ENCODE measurements at places on chromosomes 5 and 9.

DNA sequence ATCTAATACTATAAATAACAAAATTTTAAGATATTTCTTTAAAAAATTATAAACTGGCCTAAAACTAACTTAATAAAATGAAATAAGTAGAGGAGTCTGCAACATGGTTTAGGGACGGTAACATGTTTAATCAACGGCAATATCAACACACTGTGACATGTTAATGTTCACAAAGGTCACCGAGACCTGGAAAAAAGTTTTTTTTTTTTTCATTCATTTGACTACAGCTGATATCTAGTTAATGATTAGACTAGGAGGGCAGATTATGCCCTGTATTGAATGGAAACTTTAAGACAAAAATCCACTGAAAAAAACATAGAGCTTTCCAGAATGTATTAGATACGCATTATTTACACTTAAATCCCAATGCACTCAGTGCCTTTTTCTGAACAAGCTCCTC, 67.0 kb upstream of the CDK5RAP2 start:
- H3K4me3 ChIP-seq: no peak overlapping the region
- H3K27me3 ChIP-seq: no peaks in the 10 kb centered on the region
- H3K27ac ChIP-seq: no peak overlapping the region
- DNase-seq: no peak

GRCh38 chr9:120900824-120901223, 23.8 kb upstream of the PHF19 start:
- peaks cover 56% of the 10 kb centered on the region for H3K36me3 ChIP-seq
- no peaks in the 10 kb centered on the region for H3K27me3 ChIP-seq
- no peak for DNase-seq
- peak overlapping the region; percentile 11 for H3K4me3 ChIP-seq
- peak overlapping the region; percentile 93 for H3K27ac ChIP-seq

GRCh38 chr9:135198144-135198543, 110.7 kb downstream of the OLFM1 start:
- DNase-seq: no peak
- H3K4me3 ChIP-seq: no peak overlapping the region
- no peaks in the 10 kb centered on the region for H3K4me1 ChIP-seq
- no peak overlapping the region for H3K27ac ChIP-seq

GRCh38 chr5:39758426-39758825, 333.6 kb upstream of the DAB2 start:
- no peaks in the 10 kb centered on the region for H3K36me3 ChIP-seq
- no peak overlapping the region for H3K27ac ChIP-seq
- H3K4me1 ChIP-seq: no peaks in the 10 kb centered on the region
- peaks cover 4% of the 10 kb centered on the region for H3K27me3 ChIP-seq
- no peak overlapping the region for H3K4me3 ChIP-seq

- no peak for DNase-seq
- H3K27ac ChIP-seq: no peak overlapping the region
- no peaks in the 10 kb centered on the region for H3K4me1 ChIP-seq
- H3K27me3 ChIP-seq: no peaks in the 10 kb centered on the region
- H3K36me3 ChIP-seq: no peaks in the 10 kb centered on the region
Measured at GRCh38 chr5:161167016-161167767, 315.2 kb upstream of the ATP10B start.

GRCh38 chr9:93686127-93686879, 109.9 kb downstream of the PHF2 start:
- no peaks in the 10 kb centered on the region for H3K4me1 ChIP-seq
- peaks cover 6% of the 10 kb centered on the region for H3K36me3 ChIP-seq
- H3K27ac ChIP-seq: no peak overlapping the region
- H3K27me3 ChIP-seq: peaks cover 10% of the 10 kb centered on the region

DNA sequence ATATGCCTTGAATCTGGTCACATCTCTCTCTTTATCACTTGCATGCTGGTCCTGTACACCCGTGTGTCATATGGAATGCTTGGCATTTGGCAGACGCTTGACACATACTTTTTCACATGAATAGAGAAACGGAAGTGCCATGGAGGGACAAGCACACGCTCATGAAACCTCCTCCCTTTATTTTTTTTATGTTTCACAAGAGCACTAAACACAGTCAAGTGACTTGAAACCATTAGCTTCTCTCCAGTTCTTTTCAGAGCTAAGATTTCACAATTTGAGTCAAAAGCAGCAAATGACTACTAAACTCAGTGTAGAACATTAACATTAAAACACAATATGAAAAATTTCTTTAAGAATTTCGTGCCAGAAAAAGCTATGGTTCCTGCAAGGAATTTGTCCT, 151.1 kb downstream of the DOCK2 start:
- H3K4me1 ChIP-seq: peaks cover 1% of the 10 kb centered on the region
- DNase-seq: no peak
- H3K27me3 ChIP-seq: no peaks in the 10 kb centered on the region
- no peak overlapping the region for H3K4me3 ChIP-seq

- H3K36me3 ChIP-seq: peaks cover 7% of the 10 kb centered on the region
- peak overlapping the region; percentile 8 for H3K4me3 ChIP-seq
- no peaks in the 10 kb centered on the region for H3K27me3 ChIP-seq
- no peak for DNase-seq
- H3K4me1 ChIP-seq: peaks cover 53% of the 10 kb centered on the region
Measured at GRCh38 chr9:79662537-79662956, 90.8 kb downstream of the TLE4 start.

DNA sequence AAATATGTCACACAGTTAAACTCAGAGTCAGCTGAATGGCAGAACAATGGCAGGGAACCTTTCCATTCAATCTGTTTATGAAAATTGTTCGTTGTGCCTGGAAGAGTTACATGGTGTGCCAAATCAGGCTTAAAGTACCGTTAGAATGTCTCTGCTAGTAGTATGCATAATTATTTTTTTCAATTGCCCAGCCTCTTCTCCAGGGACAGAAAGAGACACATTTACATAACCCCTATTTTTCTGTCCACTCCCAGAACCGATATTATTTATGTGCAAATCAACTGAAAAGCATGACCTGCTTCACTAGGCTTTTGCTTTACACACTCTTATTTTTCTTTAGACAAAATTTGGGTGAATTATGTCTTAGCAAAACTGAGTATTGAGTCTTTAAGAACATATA, 459.1 kb downstream of the EFNA5 start:
- H3K36me3 ChIP-seq: no peaks in the 10 kb centered on the region
- no peaks in the 10 kb centered on the region for H3K4me1 ChIP-seq
- no peaks in the 10 kb centered on the region for H3K27me3 ChIP-seq
- DNase-seq: no peak
